ENCODE measurements at places on chromosomes 13 and 19.
A peak's percentile ranks its signal among the peaks of the same experiment; 100 is the strongest.

DNA sequence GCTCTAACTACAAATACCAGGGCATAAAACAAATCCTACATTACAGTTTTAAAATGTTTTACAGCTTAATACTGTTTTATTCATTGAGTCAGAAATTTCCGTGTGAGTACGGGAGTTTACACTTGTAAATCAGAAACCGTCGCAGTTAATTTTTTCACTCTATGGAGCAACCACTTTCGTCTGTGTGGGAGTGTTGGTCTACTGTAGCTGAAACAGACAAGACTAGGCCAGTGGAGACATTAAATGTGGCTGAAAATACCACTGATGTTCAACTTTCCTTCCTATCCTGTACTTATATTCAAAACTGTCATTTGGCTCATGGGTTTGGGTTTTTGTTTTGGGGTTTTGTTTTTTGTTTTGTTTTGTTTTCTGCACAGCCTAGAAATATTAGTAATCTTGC is 268.7 kb downstream of the DCT start:
- DNase-seq, result no peak

- DNase-seq, result peak; percentile 83
Observed at GRCh38 chr13:20407759-20408158, 117.9 kb downstream of the CRYL1 start.

- DNase-seq, result no peak
Observed at GRCh38 chr13:112032186-112032993, 34.6 kb upstream of the SOX1 start.

- no peak for DNase-seq
Observed at GRCh38 chr13:91817250-91817649, 418.8 kb downstream of the GPC5 start.

GRCh38 chr19:2627319-2627829 is 75.1 kb downstream of the GNG7 start:
- no peak for DNase-seq

GRCh38 chr19:511101-511851 is 4.0 kb downstream of the TPGS1 start:
- peak; percentile 95 for DNase-seq

- DNase-seq, result no peak
Observed at GRCh38 chr13:74046431-74046830, 87.8 kb downstream of the KLF12 start.

DNA sequence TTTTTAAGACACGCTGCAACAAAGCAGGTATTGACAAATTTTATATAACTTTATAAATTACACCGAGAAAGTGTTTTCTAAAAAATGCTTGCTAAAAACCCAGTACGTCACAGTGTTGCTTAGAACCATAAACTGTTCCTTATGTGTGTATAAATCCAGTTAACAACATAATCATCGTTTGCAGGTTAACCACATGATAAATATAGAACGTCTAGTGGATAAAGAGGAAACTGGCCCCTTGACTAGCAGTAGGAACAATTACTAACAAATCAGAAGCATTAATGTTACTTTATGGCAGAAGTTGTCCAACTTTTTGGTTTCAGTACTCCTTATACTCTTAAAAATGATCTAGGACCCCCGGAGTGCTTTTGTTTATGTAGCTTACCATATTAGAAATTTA is 1.2 kb downstream of the BRCA2 start:
- no peak for DNase-seq

- peak; percentile 39 for DNase-seq
Observed at GRCh38 chr13:53341144-53341510, 312.5 kb downstream of the OLFM4 start.

Measured in ELF-1 (cell line).